Muscle of arm (tissue), 14 donors: ENCODE measurements at places on chromosomes 1 and 21. TPM values are rescaled to one million over a fixed set of nuclear protein-coding genes. Genes with fewer than 3 reads are reported as not detected.
A peak's percentile ranks its signal among the peaks of the same experiment; 100 is the strongest.

Gene C1QB
- not detected for polyA plus RNA-seq

Gene SGIP1
- polyA plus RNA-seq = 4.0 TPM

Gene CCNL2
- polyA plus RNA-seq = 133 TPM

Gene TBX19
- polyA plus RNA-seq = 1.2 TPM

Gene KCNE1
- not detected for polyA plus RNA-seq

Gene TAS1R2
- polyA plus RNA-seq = not detected

Gene TSSK3
- polyA plus RNA-seq = 4.4 TPM

GRCh38 chr1:60906526-60906925 lies 175.8 kb upstream of the NFIA start:
- DNase-seq = no peak

GRCh38 chr1:221510793-221511503 lies 230.9 kb downstream of the DUSP10 start:
- no peak for DNase-seq

- no peak for DNase-seq
These were observed 5.0 kb downstream of the TFF1 start for GRCh38 chr21:42361286-42361685.

DNA sequence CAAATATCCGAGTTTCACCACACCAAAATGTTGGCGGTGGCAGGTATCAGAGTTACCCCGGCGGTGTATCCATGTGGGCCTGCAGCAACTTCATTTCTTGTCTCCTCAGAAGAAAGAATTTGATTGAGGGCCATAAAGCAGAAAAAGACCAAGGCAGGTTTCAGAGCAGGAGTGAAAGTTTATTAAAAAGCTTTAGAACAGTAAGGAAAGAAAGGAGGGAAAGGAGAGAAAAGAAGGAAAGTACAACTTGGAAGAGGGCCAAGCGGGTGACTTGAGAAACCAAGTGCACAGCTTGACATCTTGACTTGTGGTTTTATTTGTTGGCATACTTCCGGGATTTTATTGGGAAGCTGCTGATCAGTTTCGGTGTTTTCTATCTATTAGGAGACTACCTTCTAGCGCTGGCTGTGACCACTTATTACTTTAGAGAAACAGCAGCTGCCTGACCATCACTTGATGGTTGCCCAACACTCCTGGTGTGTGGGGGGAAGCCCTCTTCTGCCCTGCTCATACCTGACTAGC lies 75.5 kb upstream of the RAB3GAP2 start:
- no peak for DNase-seq

- peak; percentile 89 for DNase-seq
These were observed 11.5 kb downstream of the MCL1 start for GRCh38 chr1:150567717-150568593.

- DNase-seq = no peak
These were observed 78.5 kb downstream of the SIPA1L2 start for GRCh38 chr1:232551386-232551785.

GRCh38 chr1:9293533-9294404 lies 1.1 kb downstream of the SPSB1 start:
- DNase-seq = peak; percentile 39

GRCh38 chr1:68331117-68331865 lies 99.0 kb upstream of the WLS start:
- DNase-seq = no peak

DNA sequence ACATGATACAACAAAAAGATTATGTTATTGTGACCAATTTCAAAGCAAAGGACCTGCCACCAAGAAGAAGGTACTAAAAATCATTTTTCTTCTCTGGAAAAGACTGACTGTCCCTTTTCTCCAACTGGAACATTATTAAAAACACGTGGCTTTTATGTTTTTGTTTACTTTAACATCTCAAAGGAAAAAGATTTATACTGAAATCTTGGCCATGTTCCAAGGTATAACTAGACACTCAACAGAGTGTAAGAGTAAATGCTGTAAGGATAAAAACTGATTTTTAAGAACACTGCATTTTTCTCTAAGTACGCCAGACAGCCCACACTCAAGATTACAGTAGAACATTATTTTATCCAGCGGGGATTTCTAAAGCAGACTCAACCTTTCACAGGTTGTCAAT lies 62.1 kb downstream of the BRWD1 start:
- DNase-seq = no peak

- no peak for DNase-seq
These were observed 4.6 kb downstream of the HYI start for GRCh38 chr1:43448955-43449707.

GRCh38 chr21:16353764-16354163 lies 624.0 kb downstream of the USP25 start:
- no peak for DNase-seq

DNA sequence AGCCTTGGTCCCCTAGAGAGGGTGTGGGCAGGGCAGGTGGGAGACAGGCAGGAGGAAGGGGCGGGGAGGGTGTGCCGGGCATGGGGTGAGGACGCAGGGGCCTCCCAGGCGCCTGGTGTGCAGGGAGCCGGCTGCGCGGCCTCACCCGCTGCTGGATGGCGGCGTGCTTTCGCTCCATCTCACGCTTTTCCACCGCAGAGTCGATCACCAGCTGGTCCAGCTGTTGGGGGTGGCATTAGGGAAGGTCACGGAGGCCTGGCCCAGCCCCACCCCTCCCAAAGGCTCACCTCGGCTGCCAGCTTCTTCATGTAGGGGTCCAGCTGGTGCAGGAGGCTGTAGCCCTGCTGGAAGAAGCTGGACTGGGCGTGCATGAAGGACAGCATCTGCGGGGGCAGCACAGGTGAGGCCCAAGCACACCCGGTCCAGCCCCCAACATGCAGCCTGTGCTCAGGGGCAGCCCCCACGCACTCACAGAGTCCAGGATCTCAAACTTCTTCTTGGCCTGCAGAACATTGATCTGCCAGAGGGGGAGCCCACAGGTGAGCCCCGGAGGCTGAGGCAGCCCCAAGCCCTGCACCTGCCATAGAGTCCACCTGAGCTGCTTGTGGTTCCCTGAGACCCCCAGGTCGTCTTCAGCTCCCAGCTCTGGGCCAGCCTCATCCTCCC lies 7.9 kb downstream of the ACAP3 start:
- no peak for DNase-seq

- no peak for DNase-seq
These were observed 17.3 kb downstream of the C8B start for GRCh38 chr1:56948403-56949023.

GRCh38 chr1:199083680-199084079 lies 444.8 kb downstream of the PTPRC start:
- no peak for DNase-seq

GRCh38 chr1:17550729-17551584 lies 11.5 kb downstream of the ARHGEF10L start:
- no peak for DNase-seq
